NB4 (cell line): ENCODE measurements at places on chromosomes 6 and 20.

DNA sequence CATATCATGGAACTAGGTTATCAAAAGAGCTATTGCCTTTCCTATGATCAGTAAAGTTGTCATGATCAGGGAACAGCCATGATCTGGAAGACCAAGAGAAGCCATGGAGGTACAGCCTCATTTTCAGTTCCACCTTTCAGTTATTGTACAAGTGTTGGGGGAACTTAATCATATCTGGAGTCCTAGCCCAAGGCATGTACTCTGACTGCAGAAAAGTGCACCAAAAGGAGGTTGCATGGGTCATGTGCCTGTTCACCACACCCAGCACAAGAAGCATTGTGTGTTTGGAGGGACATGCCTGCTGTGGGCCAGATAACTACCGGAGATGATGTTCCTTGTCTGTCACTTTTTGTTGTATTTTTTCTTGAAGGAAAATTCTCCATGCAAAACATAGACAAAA, 185.8 kb upstream of the MAN1A1 start:
- no peak for DNase-seq

GRCh38 chr6:25375125-25375524, 96.0 kb downstream of the CARMIL1 start:
- DNase-seq: no peak

- no peak for DNase-seq
Observed at GRCh38 chr20:58142843-58143185, 85.6 kb downstream of the ANKRD60 start.

- no peak for DNase-seq
Observed at GRCh38 chr6:88730611-88731011, 232.8 kb downstream of the RNGTT start.

- no peak for DNase-seq
Observed at GRCh38 chr6:527989-528673, 128.8 kb downstream of the HUS1B start.

GRCh38 chr6:5300206-5300764, 39.0 kb downstream of the FARS2 start:
- no peak for DNase-seq

DNA sequence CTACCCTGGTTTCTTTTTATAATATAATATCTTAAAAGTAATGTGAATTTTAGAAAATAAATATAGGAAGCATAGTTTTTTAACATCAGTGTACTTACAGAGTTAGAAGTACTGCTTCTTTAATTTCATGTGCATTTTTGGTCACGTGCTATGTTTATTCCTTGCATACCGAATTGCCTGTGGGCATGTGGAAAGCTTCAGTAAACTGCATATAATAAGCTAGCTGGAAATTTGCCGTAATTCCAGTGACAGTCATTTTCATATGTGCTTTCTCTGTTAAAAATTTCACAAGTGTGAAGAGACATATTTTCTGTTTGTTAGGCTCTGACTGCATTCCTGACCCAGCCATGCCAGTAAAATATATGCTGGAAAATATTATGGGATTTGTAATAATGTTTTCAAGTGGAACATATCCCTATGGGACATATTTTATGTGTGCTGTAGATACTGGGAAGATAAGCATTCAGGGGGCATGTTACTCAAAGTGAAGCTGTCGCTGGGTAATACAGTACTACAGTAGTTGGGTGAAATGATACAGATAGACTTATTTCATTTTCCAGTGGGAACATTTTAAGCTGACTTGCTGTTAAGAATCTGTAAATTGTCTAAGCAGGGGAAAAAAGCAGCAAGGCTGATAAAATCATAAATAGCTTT, 616.7 kb downstream of the FRK start:
- DNase-seq: no peak

- no peak for DNase-seq
Observed at GRCh38 chr6:77979204-77979603, 326.4 kb downstream of the MEI4 start.

- DNase-seq: no peak
Observed at GRCh38 chr6:31479933-31480535, 17.9 kb upstream of the MICB start.

DNA sequence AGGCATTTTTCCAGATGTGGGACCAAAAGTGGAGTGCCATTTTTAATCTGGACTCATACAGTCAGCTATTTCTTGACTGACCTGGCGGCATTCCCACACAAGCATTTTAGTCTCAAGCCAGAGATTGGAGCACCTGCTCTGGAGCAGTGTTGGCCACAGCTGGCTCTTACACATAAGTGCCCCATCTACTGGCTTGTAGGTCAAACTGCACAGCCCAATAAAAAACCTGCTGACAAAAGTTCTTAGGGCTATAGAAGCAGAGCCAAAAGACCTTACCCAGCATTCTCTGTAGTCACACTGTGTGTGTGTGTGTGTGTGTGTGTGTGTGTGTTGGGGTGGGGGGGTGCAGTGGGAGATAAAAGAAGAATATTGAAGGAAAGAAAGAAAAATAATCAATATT, 38.6 kb upstream of the SENP6 start:
- peak; percentile 52 for DNase-seq

GRCh38 chr6:88538130-88538706, 372.1 kb upstream of the CNR1 start:
- DNase-seq: peak; percentile 49

GRCh38 chr20:43799150-43799711, 72.4 kb upstream of the GTSF1L start:
- peak; percentile 60 for DNase-seq

GRCh38 chr20:63280371-63280770, 7.8 kb downstream of the ARFGAP1 start:
- no peak for DNase-seq

DNA sequence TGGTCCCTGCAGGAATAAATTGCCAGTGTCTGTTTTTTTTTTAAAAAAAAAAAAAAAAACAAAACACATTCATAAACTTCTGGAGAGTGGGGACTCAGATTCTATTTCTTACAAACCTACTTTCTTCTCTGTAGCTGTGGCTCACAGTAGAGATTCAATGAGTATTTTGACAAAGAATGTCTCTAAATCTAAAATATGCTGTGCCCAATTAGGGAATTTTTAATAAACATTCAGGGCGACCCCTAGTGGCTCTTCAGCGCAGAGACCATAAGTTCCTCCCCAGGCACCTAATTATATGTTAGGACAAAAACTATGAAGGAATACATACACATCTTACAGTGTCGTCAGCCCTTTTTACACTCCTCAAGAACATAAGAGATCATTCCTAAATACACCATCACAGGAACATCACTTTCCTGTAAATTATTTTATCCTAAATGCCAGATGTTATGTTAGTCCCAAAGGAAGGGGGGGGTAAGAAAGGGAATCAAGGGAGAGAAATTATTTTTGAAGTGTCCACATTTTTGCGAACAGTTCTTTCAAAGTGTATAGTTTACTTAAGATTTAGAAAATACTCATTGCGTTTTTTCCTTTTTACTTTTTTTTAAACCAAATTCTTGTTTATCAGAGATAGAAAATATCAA, 21.8 kb upstream of the NAA20 start:
- DNase-seq: peak; percentile 73

DNA sequence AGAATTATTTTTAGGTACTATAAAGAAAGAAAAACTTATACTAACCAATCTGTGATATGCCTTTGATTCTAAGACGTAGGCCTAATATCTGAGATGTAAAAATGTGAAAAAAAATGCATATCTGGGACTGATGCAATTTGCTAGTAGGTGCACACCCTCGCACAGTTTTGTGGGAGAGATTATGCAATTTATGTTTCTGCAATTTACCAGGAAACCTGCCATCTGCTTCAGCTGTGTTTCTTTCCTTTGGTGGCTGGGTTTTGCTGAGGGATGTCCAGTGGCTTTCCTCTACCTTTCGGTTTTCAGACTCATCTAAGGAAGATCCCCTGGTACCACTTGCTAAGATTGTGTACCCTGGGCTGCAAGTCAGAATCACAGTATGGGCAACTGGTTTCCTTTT, 186.9 kb downstream of the ZFP64 start:
- peak; percentile 72 for DNase-seq

GRCh38 chr20:4247898-4248858, 232.8 kb upstream of the RNF24 start:
- no peak for DNase-seq

DNA sequence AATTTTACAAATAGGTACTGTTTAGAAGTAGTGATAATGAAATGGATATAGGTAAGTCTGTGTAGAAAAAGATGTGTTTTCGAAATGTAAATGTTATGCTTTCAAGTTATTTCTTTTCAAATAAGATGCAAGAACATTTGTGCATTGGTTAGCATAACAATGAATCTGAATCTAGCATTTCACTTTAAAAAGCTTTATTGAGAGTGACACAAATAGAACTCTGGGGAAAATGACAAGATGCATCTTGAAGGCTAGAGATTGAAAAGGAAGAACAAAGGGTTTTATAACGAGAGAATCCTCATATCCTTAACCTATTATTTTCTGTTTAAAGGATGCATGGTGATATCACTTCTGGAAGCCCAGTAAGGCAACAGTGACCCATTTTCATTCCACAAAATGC, 639.9 kb upstream of the PTCHD4 start:
- DNase-seq: no peak

- peak; percentile 67 for DNase-seq
Observed at GRCh38 chr20:38278763-38279162, 18.2 kb upstream of the KIAA1755 start.

- no peak for DNase-seq
Observed at GRCh38 chr6:96990462-96990861, 65.9 kb downstream of the KLHL32 start.

GRCh38 chr20:37530696-37531095, 3.0 kb upstream of the BLCAP start:
- DNase-seq: no peak

- peak; percentile 53 for DNase-seq
Observed at GRCh38 chr20:227439-228105, 514 bp downstream of the DEFB129 start.

DNA sequence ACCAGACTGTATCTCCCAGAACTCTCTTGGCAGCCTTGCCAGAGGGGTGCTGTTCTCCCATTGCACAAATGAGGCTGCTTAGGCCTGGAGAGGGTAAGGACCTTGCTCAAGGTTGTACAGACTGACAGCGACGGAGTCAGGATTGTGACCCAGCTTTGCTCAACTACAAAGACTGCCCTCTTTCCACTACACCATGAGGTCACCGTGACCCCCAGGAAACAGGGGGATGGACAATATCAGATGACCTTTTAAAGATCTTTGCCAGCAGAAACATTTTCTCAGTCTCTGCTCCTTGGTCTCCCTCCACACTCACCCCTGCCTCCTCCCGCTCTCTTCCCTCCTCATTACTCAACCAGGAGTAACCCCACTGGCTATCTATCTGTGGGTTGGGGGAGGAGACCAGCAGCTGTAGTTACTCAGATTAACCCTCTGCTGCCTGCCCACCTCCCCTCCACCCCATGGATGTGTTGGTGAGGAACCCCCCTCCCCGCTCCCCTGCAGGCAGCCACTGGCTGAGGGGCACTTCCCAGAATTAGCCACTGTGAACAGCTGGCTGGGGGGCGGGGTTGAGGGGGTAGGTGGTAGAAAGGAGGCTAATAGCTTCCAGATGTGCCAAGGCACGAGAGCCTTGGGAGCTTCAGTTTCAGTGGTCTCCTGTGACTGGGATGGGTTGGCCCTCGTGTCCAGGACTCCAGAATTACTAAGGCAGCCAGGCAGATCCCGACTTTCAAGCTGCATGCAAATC, 26.9 kb upstream of the MRPS18A start:
- peak; percentile 69 for DNase-seq

DNA sequence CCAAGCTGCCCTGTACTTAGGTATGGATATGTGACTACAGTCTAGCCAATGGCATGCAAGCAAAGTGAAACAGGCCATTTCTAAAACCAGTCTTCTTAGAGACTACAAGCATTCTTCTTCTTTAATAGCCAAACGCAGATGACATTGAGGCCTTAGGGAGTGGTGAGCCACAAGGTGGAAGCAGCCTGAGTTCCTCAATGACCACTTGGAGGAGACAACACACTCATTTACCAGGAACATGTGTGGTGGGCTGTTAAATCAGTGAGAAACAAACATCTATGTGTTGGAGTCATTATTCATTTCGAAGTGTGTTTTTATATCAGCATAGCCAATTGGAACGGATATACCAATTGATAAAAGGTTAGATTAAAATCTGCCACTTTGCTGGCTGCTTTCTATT, 122.0 kb downstream of the GFRAL start:
- peak; percentile 15 for DNase-seq

GRCh38 chr20:23234311-23235078, 116.1 kb upstream of the NXT1 start:
- no peak for DNase-seq

DNA sequence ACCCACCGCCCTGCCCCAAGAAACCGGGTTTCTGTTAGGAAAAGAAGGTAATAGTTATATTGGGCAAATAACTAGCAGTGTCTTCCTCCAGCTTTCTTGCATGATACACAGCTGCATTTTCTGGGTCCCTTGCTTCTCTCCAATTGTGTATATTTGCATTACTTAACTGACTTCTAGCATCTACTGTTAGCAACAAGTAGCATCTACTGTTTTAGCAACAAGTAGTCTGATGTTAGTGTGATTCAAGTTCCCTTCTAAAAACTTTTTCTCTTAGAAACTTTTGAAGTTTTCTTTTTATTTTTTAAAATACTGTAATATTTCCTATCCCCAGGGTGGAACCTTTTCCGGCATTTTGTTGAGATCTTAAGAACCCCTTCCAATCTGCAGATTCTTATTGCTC, 221.2 kb downstream of the CLIC5 start:
- DNase-seq: no peak

DNA sequence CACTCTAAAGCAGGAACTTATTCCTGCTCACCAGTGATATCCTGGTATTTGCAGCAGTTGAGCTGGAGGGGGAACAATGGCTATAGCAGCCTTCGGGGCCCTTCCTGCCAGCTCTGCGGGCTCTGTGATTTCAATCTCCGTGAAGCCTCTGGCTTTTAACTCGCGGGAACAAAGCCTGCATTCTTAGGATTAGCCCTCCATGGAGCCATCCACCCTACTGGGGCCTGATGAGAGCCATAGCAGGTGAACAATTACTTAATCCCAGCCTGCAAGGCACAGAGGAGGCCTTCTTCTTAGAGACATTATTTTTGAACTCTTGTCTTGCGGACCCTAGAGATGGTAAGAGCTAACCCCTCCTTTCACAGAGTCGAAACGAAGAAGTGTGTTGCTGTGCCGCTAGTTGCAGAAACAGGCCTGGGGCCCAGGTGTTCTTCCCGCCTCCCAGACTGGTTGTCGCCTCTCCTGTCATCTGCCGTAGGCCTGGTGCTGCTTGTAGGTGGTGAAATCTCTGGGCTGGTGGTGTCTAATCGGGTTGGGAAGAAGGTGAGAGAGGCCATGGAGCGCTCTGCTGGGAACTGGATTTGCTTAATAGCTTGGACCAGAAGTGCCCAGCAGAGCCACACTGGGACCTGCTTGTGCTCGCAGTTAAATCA, 9.7 kb downstream of the GHRH start:
- no peak for DNase-seq

DNA sequence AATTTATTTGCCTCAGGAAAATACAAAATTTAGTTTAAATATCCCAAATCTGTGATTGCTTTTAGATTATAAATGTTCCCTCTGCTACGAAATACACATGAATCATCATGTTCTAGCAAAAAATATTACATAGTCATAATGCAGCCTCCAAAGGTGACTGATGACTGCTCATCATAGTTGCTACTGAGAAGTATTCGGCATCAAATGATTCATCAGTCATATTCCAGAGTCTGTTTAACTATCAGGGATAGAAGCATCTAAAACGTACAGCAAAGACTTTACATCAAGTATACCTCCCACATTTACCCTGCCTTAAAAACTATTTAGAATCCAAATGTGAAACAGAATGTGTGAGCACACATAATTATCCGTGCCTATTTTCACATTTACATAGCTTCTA, 626.0 kb downstream of the CDH26 start:
- no peak for DNase-seq
